Testis (tissue), 5 donors: ENCODE measurements at places on chromosomes 5 and 9. TPM values are rescaled to one million over a fixed set of nuclear protein-coding genes. Genes with fewer than 3 reads are reported as not detected.

The BHMT2 gene
- total RNA-seq, result 10.1 TPM

The PRLR gene
- total RNA-seq, result 2.2 TPM

The TAF11L11 gene
- not detected for total RNA-seq

The ADAMTS13 gene
- total RNA-seq, result 15.4 TPM

GRCh38 chr5:18433336-18433735, 799.1 kb downstream of the TAF11L14 start:
- DNase-seq, result no peak

- no peak for DNase-seq
Observed at GRCh38 chr9:128629852-128630545, 26.6 kb downstream of the DYNC2I2 start.

GRCh38 chr5:124981901-124982300, 235.5 kb upstream of the ZNF608 start:
- DNase-seq, result no peak

DNA sequence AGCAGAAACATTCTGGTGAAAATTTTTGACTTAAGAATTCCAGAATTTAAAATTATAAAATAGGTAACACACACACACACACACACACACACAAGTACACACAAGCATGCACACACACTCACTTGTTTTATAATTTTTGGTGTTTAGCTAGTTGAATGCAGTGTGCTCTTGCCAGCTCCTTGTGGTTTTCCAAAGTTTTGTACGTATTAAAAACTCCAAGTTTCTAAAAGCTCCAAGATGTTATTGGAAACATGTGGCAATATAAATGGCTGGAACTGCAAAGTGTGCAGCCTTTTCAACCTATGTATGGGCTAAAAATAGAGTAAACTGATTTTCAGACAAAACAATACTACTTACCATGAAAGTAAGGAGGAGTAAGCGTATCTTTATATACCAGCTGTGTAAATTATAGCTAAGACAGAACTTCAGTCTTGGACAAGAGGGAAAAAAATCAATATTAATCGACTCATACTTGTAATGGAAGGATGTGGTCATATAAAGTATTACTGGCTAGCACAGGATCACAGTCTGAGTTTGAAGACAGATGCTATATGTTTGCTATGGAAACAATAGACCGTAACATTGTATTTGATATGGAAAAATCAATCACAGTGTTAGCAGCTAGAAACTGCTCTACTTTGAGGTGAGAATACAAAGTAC, 727.1 kb upstream of the GRAMD2B start:
- no peak for DNase-seq

GRCh38 chr5:34005211-34005610, 2.6 kb downstream of the AMACR start:
- no peak for DNase-seq

GRCh38 chr9:34566322-34566721, 23.2 kb downstream of the CNTFR start:
- no peak for DNase-seq

- DNase-seq, result no peak
Observed at GRCh38 chr5:10723514-10723913, 37.5 kb downstream of the DAP start.

DNA sequence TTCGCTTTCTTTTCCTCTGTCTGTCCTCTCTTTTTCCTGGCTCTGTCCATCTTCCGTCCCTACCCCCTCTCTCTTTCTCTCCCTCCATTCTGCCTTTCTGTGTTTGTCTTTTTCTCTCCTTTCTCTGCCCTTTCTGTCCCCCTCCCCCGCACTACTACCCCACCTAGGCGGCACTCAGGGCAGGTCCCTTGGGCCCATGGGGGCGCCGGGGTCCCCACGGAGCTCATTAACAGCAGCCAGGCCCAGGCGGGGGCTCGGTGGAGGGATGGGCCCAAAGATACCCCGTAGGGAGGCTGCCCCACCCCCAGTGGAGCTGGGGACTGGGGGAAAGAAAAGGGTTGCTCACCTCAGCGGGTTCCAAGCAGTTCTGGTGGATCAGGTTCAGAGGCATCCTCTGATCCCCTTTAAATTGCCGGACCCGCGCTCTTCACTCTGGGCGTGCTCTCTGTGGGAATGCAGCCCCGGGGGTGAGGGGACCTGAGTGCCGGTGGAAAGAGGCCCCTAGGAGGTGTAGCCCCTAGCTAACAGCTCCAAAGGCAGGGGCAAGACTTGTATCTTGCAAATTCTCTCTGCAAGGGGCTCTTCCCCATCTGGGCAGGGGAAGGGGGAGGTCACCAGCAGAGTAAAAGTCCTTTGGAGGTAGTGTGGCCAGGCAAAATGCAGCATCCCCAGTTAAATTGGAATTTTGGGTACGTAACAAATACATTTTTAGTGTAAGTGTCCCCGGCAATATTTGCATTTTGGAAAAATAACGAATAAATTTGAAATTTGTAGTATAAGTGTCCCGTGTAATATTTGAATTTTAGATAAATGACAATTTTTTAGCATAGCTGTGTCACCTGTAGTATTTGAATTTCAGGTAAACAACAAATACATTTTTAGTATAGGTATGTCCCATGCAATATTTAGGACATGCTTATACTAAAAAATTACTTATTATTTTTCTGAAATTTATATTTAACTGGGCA, 7.4 kb downstream of the LHX2 start:
- DNase-seq, result no peak
